ENCODE measurements at places on chromosomes 5 and 9.
A peak's percentile ranks its signal among the peaks of the same experiment; 100 is the strongest.

DNA sequence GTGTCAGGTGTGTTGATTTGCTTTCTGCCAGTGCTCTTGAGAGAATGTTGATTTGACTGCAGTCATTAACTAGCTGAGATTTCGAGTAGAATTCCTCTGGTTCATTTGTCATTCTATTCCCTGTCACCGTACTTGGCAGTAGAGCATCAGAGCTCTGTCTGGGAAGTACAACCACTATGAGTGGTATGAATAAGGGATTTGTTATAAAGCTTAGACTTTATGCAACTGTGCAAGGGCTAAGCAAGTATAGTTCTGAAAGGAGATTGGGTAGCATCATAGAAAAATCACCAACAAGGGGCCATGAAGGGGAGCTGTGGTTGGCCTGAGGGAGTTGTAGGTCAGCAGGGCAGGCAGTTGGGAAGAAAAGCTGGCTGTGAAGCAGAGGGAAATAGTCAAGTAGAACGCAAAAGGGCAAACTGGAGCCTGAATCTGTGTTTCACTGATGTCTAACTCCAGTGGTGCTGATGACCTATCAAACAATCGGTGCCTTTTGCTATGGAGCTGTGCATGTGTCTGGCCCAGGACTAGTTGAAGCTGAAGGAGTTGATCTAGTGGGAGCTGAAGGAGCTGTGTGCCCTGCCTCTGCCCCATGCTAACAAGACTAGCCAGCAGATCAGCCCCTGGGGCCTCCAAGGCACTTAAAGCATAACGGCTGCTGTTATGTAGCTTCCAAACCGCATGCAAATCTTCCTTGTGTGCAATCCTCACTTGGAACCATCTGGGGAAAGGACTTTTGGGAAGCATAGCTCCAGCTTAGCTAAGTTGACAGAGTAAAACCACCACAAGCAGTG lies 110.0 kb downstream of the SLC28A3 start:
- DNase-seq = no peak

DNA sequence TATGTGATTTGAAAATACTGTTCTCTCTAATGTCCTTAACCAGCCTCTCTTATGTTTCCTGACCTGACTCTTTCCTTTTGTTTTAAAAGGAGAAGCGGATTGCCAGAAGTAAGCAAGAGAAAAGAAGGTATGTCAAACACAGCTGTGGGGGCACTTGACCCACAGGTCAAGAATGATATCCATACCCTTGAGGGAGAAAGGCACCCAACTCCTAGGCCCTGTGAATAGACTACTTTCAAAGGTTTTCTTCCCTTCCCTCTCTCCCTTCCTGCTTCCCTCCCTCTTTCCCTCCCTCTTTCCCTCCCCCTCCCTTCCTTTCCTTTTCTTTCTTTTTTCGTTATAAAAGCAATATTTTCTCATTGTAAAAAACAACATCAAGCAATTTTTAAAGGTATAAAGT lies 306.8 kb downstream of the TRPM3 start:
- no peak for DNase-seq

GRCh38 chr5:849651-850301 lies 1.0 kb downstream of the ZDHHC11 start:
- peak; percentile 15 for DNase-seq

DNA sequence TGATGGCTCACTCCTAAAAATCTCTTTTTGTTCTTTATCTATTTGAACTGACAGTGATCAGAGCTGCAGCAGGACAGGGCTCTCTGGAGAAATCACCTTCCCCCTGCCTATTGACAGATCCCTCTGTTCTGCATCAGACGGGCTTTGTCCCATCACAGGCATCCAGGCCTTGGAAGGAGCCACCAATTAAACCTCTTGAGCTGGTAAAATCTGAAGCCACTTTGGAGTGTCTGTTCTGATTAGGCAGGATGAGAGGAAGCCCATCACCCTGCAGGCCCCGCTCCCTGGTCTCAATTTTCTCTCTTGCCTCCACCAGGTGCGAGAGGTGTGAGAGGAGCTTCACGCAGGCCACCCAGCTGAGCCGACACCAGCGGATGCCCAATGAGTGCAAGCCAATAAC lies 97.7 kb downstream of the PRDM6 start:
- no peak for DNase-seq

GRCh38 chr5:127068493-127069214 lies 4.6 kb downstream of the C5orf63 start:
- DNase-seq = no peak

GRCh38 chr5:52800394-52801213 lies 12.9 kb downstream of the ITGA1 start:
- DNase-seq = peak; percentile 57

DNA sequence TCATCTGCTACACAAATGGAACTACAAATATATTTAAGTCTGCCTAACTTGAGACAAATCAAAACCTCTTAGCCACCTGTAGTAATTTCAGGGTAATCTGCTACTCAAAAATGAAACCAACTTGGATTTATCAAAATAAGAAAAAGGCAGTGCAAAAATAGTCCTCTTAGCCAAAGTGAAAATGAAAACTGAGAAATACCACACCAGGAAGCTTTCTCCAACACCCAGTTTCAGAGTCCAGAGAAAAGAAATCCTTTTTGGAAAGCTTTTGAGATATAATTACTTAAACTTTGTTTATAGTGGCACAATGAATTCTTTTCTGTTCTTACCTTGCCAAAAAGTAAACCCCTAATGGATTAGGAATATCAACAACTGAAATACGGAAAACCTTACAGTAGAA lies 990.4 kb downstream of the EFNA5 start:
- DNase-seq = no peak

DNA sequence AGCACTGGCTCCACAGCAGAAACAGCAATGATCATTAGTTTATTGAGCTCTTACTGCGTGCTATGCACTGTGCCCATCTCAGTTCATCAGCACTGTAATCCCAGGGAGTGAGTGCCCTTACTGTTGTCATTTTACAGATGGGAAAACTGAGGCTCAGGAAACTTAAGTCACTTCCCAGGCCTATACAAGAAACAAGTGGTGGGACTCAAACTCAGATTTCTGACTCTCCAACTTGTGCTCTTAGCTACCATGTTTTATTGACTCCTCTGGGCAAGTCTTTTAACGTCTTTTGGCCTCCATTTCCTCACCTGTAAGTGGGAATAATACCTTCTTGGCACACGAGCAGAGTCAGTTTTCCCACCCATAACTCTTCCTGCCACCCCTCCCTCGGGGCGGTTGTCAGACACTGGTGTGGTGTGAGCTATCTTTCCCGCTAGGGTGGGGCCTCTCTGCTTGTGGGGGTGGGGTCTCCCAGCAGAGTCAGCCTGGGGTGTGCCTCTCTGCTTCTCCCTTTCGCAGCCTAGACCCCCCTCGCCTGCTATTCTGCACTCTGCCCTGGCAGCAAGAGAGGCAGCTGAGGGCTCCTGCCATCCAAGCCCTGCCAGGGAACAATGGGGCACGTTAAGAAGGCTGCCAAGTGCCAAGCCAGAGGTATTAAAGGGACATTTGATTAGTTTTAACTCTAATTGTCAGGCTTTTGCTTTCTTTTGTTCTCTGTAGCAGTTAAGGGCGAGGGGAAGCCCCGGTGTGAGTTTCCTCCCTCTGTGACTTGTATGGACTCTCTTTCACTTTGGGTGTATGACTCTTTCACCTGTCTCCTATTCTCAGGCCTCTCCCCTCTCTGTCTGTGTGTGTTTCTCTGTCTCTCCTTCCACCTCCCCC lies 12.1 kb downstream of the GALNT10 start:
- DNase-seq = peak; percentile 57

- DNase-seq = no peak
Observed at GRCh38 chr5:65766175-65766574, 44.2 kb downstream of the NLN start.

GRCh38 chr9:135103931-135104639 lies 16.6 kb downstream of the OLFM1 start:
- DNase-seq = no peak

DNA sequence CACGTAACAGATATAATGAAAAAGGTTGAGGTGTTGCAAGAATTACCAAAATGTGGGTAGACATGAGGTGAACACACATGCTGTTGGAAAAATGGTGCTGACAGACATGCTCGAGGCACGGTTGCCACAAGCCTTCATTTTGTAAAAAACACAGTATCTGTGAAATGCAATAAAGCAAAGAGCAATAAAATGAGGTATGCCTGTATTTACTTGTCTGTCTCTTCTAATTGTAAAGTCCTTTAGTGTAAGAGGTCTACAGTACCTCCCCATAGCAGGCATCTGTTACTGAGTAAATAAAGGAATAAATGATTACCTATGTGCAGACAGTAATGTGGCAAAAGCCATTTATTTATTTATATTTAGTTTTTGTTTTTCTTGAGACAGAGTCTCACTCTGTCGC lies 3.0 kb upstream of the CAST start:
- no peak for DNase-seq

- DNase-seq = no peak
Observed at GRCh38 chr5:141835928-141836670, 42.1 kb downstream of the PCDH1 start.

DNA sequence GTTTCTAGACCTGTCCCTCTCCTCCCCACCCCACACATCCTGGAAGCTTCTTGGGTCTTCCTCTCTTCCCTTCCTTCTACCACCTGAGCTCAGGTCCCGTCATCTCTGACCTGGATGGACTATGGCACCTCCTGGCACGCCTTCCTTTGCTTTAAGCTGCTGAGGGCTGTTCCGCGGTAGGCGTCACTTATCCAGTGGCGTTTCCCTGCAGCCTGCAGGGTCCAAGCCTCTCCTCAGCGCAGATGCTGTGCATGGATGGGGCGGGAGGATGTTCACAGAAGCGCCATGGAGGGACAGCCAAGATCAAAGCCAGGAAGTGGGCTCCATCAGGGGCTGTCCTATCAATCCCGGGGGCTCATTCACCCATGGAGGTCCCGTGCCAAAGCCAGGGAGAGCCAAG lies 23.8 kb upstream of the CNOT6 start:
- no peak for DNase-seq

GRCh38 chr9:69768716-69769115 lies 8.9 kb upstream of the PTAR1 start:
- no peak for DNase-seq

DNA sequence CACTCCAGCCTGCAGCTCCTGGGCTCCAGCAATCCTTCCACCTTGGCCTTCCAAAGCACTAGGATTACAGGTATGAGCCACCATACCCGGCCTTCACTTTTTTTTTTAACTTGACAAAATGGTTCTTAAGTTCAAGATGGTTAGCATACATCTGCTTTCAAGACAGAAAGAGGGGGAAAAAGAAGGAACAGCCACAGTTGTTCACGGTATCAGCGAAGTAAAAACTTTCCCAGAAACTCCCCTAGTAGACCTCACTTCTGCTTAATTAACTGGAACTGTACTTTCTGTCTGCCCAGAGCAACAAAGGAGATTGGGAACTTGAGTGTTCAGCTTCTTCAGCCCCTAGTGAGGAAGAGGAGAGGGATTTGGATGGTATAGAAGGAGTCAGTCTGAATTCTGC lies 116.7 kb downstream of the UGCG start:
- no peak for DNase-seq

- DNase-seq = no peak
Observed at GRCh38 chr5:133459474-133460160, 152.7 kb downstream of the FSTL4 start.

- DNase-seq = no peak
Observed at GRCh38 chr5:59178482-59178881, 595.6 kb downstream of the RAB3C start.

GRCh38 chr5:43780586-43780985 lies 177.6 kb downstream of the NNT start:
- DNase-seq = no peak

GRCh38 chr9:115636596-115636995 lies 517.0 kb upstream of the PAPPA start:
- DNase-seq = no peak

GRCh38 chr5:151724360-151724759 lies 34.1 kb downstream of the ATOX1 start:
- DNase-seq = no peak

DNA sequence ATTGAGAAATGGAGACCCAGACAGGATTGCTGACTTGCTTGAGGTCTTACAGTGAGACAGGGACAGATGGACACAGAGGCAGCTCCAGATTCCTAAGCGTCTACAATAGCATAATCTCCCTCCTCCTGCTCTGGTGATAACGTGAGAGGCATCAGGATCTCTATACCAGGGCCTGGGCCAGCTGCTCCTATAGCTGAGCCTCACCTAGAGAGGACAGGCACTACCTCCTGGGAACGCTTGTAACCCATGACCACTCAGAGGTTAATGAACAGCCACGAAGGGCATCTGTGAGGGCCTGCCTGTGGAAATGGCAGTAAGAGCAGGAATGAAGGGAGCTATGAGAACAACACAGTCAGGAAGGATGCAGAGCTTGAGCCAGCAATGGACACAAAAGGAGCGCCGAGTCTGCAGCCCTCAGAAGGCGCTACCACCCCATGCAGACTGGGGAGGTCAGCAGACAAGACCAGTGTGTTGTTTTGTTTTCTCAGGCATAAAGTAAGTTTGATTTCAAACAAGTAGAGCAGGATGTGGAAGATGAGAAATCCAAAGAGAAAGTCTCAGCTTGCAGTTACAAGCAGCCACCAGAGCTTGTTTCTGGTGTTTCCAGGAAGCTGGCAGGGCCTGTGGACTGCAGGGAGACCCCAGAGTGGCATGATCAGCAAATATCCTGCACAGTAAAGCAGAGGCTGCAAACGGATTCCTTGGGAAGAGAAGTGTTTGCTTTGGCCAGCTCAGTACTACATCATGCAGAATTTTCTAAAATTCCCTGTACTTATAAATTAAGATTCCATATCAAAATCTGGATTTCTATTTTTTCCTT lies 17.4 kb downstream of the ANKS6 start:
- DNase-seq = no peak

DNA sequence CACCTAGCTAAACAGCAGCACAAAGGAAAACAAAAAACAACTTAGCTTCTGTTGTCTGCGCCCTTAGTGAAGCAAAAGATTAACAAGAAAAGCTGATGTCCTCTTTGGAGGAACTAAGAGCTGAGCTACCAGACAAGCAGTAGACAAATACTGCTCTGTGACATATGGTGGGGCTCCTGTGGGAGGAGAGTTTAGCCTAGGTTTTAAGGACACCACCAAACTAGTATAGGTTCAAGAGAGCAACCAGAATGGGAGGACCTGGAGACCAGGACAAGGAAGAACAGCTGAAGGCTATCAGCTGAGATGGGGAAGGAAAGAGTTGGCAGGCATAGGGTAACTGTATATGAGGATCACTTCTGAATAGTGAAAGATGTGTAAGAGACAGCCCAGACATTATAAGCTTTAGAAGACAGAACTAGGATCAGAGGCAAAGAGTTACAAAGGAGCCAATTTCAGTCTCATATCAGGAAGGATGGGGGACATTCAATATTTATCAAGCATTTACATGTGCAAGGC lies 27.2 kb downstream of the FBXW2 start:
- no peak for DNase-seq

All from CD4-positive, alpha-beta T cell treated with Interleukin-12 subunit alpha and Interleukin-12 subunit beta, for 1 hour (primary cell).